ENCODE measurements at places on chromosomes 5 and 9.

GRCh38 chr9:93684161-93684765 is 107.9 kb downstream of the PHF2 start:
- no peak for DNase-seq

- no peak for DNase-seq
Measured at GRCh38 chr5:34686762-34687268, 30.7 kb downstream of the RAI14 start.

GRCh38 chr9:135033487-135033886 is 54.0 kb upstream of the OLFM1 start:
- no peak for DNase-seq

DNA sequence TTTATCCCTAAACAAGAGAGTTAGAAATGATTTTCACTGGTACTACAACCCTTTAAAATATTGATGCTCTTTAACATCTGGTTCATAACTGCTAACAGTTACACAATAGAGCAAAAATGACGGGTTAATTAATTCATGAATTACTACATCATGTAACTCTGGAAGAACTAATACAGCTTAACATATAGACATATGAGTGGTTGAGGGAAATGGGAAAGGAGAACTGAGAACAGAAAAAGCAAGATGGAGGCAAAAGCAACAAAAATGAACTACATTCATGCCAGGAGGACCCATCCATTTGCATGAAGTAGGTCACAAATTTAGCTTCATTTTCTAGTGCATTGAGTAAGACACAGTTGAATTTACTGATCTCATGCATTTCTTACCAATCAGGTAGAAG is 61.8 kb downstream of the C9 start:
- no peak for DNase-seq

DNA sequence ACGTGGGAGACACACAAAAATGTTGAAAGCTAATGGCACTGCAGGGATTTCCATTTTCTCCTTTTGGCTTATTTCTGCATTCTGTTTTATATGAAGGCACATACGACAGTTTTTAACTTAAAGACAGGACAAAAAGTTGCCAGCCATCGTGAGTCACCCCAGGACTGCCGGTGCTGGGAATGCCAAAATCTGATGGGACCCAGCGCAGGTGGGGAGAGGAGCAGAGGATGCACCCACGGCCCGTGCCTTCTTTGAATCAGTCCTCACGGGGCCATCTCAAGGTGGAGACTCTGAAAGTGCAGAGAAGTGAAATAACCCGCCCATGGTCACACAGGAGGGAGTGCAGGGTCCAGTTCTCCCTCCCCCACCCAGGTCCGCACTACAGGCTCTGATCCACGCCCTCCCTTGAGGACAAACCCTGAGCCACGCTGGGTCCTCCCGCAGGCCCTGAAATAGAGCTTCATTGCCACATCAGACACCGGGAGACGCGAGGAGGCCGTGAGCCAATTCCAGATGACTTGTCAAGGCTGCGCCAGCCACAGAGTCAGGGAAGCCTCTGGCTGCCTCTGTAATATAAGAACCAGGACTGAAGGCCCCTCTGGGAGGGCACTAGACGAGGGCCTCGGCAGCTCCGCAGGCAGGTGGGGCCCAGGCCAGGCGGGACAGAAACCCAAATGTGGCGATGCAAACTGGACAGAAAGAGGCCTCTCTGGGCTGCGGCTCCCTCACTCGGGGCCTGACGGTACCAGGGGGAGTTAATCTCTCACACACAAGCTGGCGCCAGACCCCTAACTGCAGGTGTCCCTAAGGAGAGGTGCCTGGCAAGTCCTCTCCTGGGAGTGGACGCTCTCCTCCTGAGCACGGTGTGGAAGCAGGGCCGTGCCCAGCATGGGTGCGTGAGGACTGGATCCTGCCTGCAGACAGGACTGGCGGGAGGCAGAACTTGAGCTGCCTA is 22.9 kb downstream of the ADAMTS2 start:
- DNase-seq = no peak

All from DMS79 (cell line).